ENCODE measurements at places on chromosomes 6 and 20. TPM values are rescaled to one million over a fixed set of nuclear protein-coding genes. Genes with fewer than 3 reads are reported as not detected.

The HFE gene
- total RNA-seq = 11.1 TPM

The CYP39A1 gene
- total RNA-seq = 1.0 TPM

The IRF4 gene
- total RNA-seq = not detected

The SERAC1 gene
- 3.6 TPM for total RNA-seq

The ANKRD66 gene
- total RNA-seq = not detected

The ASXL1 gene
- total RNA-seq = 20.5 TPM

The HLA-DPA1 gene
- total RNA-seq = not detected

The TUBB2B gene
- 40.7 TPM for total RNA-seq

The EYA4 gene
- total RNA-seq = 8.1 TPM

The AIF1 gene
- not detected for total RNA-seq

Measured in bronchus fibroblast of lung (primary cell).